ENCODE measurements at places on chromosomes 7 and 10.

GRCh38 chr7:17996442-17997223 lies 31.0 kb downstream of the PRPS1L1 start:
- DNase-seq, result no peak

DNA sequence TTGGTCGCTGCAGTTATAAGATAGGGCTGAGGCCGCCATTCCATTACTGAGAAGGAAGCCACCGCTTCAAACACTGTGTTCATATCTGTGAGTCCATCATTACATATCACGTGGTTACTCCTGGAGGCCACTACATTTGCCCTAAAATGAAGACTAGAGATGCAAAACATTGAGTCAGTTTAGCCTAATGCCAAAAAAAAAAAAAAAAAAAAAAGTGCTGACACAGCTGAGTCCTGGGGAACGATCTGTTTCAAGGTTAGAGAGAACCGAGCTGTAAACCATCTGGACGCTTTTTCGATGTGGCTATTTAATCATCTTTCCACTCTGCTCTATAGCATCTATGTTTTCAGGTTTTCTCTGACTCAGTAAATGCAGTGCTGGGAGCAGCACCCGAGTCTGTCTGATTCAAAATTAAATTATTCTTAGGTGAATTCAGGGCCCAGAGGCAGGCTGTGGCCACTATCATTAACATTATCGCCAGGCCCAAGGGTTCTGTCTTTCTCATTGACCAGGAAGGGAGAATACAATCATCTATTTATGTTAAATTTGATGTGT lies 449.1 kb downstream of the PAXIP1 start:
- DNase-seq, result no peak

GRCh38 chr7:116951366-116952292 lies 1.7 kb upstream of the ST7 start:
- DNase-seq, result no peak

DNA sequence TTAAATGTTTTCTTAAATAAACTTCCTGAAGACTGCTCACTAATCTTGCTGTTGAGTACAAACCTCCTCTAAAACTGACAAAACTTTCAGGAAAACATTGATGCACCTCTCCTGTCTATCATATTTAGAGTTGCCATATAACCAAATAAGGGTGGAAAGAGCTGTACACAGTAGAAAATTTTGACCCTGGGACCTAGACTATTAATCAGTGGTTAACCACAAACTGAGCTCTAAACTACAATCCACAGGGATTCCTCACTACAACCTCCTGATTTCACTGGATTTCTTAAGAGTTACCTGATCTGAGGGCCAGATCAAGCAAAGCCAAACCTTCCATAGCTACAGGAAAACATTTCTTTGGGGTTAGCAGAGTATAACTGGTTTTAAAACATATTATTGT lies 39.9 kb upstream of the WNT16 start:
- DNase-seq, result no peak

DNA sequence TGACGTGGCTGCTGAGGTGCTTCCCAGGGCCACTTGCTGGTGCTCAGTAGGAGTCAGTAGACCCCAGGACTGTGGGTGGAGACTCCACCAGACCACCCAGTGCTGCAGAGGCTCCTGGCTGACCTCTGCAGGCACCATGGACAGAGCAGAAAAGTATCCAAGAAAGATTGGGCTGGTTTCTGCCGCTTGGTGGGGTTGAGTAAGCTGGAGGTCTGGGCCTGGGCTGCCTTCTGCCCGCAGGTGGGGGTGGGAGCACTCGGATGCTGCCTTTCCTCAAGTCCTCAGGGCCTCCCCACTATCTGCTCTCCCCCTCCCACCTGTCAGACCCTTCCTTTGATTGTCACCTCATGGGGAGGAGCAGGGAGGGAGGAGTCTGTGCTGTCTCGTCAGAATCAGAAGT lies 91.6 kb downstream of the WDR37 start:
- no peak for DNase-seq

DNA sequence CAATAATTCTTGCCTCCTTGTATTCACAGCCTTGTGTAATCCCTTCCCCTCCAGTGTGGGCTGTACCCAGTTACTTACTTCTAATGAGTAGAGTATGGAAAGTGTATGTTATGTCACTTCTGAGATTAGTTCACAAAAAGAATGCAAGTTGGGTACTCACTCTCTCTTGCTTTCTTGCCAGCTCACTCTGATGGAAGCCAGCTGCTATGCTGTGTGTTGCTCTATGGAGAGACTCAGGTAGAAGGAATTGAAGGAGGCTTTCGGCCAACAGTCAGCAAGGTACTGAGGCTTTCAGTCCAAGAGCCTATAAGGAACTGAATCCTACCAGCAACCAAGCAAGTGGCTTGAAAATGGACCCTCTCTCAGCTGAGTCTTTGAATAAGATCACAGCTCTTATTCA lies 9.7 kb upstream of the BICC1 start:
- no peak for DNase-seq

GRCh38 chr10:48336978-48337599 lies 30.6 kb downstream of the MAPK8 start:
- DNase-seq, result no peak

GRCh38 chr7:142153400-142153799 lies 41.9 kb downstream of the MGAM2 start:
- no peak for DNase-seq

GRCh38 chr7:26670841-26671240 lies 193.5 kb downstream of the SKAP2 start:
- no peak for DNase-seq

GRCh38 chr7:50481867-50482266 lies 31.7 kb upstream of the FIGNL1 start:
- peak; percentile 35 for DNase-seq

- DNase-seq, result no peak
Observed at GRCh38 chr10:128587689-128588088, 461.5 kb upstream of the MKI67 start.
